ENCODE measurements at places on chromosomes 7 and 10. TPM values are rescaled to one million over a fixed set of nuclear protein-coding genes. Genes with fewer than 3 reads are reported as not detected.

The RAB19 gene
- total RNA-seq = 1.6 TPM

The PAX4 gene
- not detected for total RNA-seq

The FRMPD2 gene
- not detected for total RNA-seq

The FAM25G gene
- total RNA-seq = not detected

The FKBP6 gene
- total RNA-seq = not detected

The CYP26A1 gene
- not detected for total RNA-seq

The ADAM12 gene
- 1.2 TPM for total RNA-seq

The TRPV5 gene
- total RNA-seq = not detected

The PGAM2 gene
- 1.3 TPM for total RNA-seq

The MNX1 gene
- 0.14 TPM for total RNA-seq

The COL1A2 gene
- 0.33 TPM for total RNA-seq

The C7orf33 gene
- total RNA-seq = not detected

Data from CD4-positive, alpha-beta T cell (primary cell).